ENCODE measurements at places on chromosomes 1 and 21.

DNA sequence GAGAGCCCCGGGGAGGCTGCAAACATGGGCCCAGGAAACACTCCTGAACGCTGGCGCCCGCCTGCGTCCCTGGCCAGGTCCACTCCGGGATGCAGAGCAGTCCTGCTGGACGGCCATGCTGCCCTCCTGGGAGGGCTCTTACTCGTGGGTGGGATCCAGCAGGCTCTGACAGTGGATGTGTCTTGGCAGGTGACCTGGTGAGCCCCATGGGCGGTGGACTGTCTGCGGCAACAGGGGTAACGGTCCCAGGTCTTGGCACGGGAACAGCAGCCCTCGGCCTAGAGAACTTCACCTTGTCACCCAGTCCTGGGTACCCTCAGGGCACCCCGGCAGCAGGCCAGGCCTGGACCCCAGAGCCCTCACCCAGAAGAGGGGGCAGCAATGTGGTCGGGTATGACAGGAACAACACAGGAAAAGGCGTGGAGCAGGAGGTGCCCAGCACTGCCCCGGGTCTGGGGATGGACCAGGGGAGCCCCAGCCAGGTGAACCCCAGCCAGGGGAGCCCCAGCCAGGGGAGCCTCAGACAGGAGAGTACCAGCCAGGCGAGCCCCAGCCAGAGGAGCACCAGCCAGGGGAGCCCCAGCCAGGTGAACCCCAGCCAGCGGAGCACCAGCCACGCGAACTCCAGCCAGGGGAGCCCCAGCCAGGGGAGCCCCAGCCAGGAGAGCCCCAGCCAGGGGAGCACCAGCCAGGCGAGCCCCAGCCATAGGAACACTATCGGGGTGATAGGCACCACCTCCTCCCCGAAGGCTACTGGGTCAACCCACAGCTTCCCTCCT is 39.8 kb downstream of the UMODL1 start:
- H3K4me1 ChIP-seq: peaks cover 10% of the 10 kb centered on the region
- H3K4me3 ChIP-seq: no peak overlapping the region
- no peak for DNase-seq
- no peaks in the 10 kb centered on the region for H3K36me3 ChIP-seq
- no peak overlapping the region for H3K27ac ChIP-seq

DNA sequence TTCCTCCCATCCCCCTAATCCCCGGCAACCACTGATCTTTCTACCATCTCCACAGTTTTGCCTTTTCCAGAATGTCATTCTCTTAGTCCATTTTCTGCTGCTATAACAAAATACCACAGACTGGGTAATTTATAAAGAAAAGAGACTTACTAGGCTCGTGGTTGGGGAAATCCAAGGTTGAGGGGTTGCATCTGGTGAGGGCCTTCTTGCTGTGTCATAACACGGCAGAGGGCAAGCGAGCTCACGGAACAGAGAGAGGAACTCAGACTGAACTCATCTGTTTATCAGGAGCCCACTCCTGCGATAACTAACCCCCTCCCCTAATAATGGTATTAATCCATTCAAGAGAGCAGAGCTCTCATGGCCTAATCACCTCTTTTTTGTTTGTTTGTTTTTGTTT is 52.0 kb downstream of the RUNX3 start:
- DNase-seq: peak; percentile 7
- no peak overlapping the region for H3K27ac ChIP-seq
- H3K27me3 ChIP-seq: no peaks in the 10 kb centered on the region

GRCh38 chr21:43317254-43317748 is 109.6 kb downstream of the SIK1 start:
- peaks cover 12% of the 10 kb centered on the region for H3K27me3 ChIP-seq
- DNase-seq: no peak
- no peaks in the 10 kb centered on the region for H3K36me3 ChIP-seq
- no peak overlapping the region for H3K27ac ChIP-seq
- no peaks in the 10 kb centered on the region for H3K4me1 ChIP-seq

DNA sequence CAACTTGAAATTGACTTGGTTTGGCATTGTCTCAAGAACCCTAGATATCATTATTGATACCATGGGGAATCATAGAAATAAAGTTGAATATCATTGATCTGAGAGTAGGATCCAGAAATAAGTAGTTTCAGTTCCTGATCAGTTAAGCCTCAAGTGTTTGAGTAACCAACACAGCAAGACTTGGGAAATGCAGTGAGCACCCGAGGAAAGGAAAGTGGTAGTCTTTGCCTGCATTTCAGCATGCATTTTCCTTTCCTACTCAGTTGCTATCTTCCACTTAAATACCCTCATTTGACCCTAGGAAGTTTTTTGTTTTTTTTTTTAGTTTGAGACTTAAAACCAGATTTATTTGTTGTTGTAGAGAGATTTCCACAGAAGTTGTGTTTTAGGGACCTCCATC is 18.9 kb downstream of the CLEC20A start:
- H3K27me3 ChIP-seq: peaks cover 12% of the 10 kb centered on the region
- no peak overlapping the region for H3K27ac ChIP-seq
- no peaks in the 10 kb centered on the region for H3K4me1 ChIP-seq
- no peak overlapping the region for H3K4me3 ChIP-seq
- H3K36me3 ChIP-seq: no peaks in the 10 kb centered on the region
- DNase-seq: no peak

GRCh38 chr1:29286194-29286767 is 50.0 kb downstream of the PTPRU start:
- H3K27ac ChIP-seq: no peak overlapping the region
- no peaks in the 10 kb centered on the region for H3K27me3 ChIP-seq
- no peak overlapping the region for H3K4me3 ChIP-seq
- H3K4me1 ChIP-seq: peaks cover 4% of the 10 kb centered on the region
- no peak for DNase-seq

- H3K4me3 ChIP-seq: no peak overlapping the region
- H3K4me1 ChIP-seq: peaks cover 2% of the 10 kb centered on the region
- H3K36me3 ChIP-seq: no peaks in the 10 kb centered on the region
- H3K27ac ChIP-seq: no peak overlapping the region
Observed at GRCh38 chr1:181503171-181503810, 20.0 kb downstream of the CACNA1E start.

DNA sequence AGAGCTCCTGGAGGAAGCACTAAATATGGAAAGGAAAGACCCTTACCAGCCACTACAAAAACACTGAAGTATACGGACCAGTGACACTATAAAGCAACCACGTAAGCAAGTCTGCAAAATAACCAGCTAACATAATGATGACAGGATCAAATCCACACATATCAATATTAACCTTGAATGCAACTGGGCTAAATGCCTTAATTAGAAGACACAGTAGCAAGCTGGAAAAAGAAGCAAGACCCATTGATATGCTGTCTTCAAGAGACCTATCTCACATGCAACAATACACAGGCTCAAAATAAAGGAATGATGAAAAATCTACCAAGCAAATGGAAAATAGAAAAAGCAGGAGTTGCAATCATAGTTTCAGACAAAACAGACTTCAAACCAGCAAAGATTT is 31.0 kb downstream of the C1orf185 start:
- no peak overlapping the region for H3K27ac ChIP-seq
- peaks cover 11% of the 10 kb centered on the region for H3K36me3 ChIP-seq
- no peaks in the 10 kb centered on the region for H3K4me1 ChIP-seq

DNA sequence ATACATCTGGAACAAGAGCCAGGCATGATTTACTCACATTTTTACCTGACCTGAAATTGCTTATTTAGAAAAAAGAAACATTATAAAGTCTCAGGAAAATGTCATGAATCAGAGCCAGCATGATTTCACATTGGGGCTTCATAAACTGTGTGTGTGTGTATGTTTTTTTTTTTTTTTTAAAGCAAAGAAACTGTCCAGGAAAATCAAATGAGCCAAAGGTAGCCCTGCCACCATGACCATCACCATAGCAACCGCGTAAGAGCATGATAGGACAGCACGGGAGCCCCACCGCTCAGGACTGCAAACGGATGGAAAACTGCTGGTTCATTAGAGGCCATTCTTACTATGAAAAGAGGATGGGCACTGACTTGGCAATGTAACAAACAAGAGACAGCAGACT is 139.2 kb downstream of the NTMT2 start:
- DNase-seq: no peak
- no peaks in the 10 kb centered on the region for H3K4me1 ChIP-seq
- no peaks in the 10 kb centered on the region for H3K27me3 ChIP-seq
- no peak overlapping the region for H3K4me3 ChIP-seq
- no peaks in the 10 kb centered on the region for H3K36me3 ChIP-seq

DNA sequence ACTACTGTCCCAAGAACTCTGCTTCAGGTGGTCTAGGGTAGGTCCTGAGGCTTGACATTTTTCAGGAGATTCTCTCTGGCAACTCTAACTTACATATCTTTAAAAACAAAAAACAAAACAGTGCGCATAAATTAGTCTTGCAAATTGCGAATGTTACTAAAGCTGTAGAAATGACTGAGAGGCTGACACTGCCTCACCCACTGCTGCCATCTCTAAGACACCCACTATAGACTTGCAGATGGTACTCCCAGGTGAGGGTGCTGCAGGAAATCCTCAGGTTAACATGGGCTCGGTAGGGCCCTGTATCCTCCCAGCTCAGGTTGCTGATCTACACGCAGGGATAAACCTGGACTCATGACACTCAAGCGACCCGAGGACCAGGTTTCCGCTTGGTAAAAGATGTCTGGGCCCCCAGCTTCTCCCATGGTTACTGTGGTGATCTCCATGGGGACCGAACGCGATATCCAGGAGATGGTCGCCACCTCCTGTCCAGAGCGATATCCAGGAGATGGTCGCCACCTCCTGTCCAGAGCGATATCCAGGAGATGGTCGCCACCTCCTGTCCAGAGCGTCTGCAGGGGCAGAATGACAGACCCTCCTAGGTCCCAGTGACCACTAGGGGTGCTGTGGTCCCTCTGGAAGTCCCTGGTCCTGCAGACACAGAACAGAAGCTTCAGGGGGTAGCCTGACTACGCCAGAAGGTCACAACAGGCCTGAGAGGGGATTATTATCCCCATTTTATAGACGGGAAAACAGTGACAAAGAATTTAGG is 16.2 kb upstream of the LY9 start:
- no peak overlapping the region for H3K4me3 ChIP-seq
- no peaks in the 10 kb centered on the region for H3K27me3 ChIP-seq
- peaks cover 33% of the 10 kb centered on the region for H3K4me1 ChIP-seq
- peak; percentile 56 for DNase-seq
- no peak overlapping the region for H3K27ac ChIP-seq

DNA sequence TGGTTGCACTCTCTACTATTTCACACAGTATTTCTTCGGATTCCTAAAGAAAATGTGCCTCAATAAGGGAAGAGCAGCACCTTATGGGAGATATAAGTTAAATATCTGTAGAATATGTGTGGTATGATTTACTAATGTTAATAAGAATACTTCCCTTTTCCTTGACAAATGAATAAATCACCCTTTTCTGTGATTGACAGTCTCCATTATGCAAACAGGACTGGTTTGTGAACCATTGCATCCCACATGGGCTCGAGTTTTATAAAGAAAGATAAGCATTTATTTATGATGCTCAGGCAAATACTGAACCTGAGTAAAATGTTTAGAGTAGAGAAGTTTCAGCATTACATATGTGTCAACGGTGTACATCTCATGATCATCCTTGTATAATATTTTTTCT is 587.7 kb upstream of the BRINP3 start:
- no peaks in the 10 kb centered on the region for H3K4me1 ChIP-seq
- no peak overlapping the region for H3K27ac ChIP-seq
- no peaks in the 10 kb centered on the region for H3K36me3 ChIP-seq
- no peak overlapping the region for H3K4me3 ChIP-seq

GRCh38 chr1:3193811-3194210 is 124.8 kb downstream of the PRDM16 start:
- H3K27me3 ChIP-seq: peaks cover 3% of the 10 kb centered on the region
- no peaks in the 10 kb centered on the region for H3K36me3 ChIP-seq
- H3K27ac ChIP-seq: no peak overlapping the region
- DNase-seq: no peak
- no peak overlapping the region for H3K4me3 ChIP-seq

- H3K36me3 ChIP-seq: no peaks in the 10 kb centered on the region
- H3K27me3 ChIP-seq: peaks cover 1% of the 10 kb centered on the region
- no peaks in the 10 kb centered on the region for H3K4me1 ChIP-seq
- no peak for DNase-seq
- H3K27ac ChIP-seq: no peak overlapping the region
- no peak overlapping the region for H3K4me3 ChIP-seq
Observed at GRCh38 chr1:70112838-70113237, 92.5 kb downstream of the LRRC40 start.

DNA sequence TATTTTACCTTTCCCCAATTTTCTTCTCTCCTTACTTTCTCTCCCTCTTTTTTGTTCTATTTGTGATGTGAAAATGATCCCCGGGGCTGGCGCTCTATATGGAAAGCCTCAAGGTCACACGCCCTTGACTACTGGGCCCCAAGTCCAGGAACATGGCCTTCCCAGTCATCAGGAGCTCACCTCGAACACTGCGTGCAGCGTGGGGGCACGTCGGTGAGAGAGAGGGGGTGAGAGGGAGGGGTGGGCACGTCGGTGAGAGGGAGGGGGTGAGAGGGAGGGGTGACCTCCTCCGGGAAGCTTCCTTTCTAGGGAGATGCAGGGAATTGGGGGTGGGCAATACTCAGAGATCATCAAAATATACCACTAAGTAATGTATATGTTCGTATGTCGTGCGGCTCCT is 94.6 kb upstream of the TMPRSS2 start:
- no peak overlapping the region for H3K4me3 ChIP-seq
- peaks cover 10% of the 10 kb centered on the region for H3K27me3 ChIP-seq
- no peaks in the 10 kb centered on the region for H3K4me1 ChIP-seq
- H3K27ac ChIP-seq: no peak overlapping the region
- no peaks in the 10 kb centered on the region for H3K36me3 ChIP-seq

- H3K4me1 ChIP-seq: no peaks in the 10 kb centered on the region
- DNase-seq: no peak
- H3K27ac ChIP-seq: no peak overlapping the region
- peaks cover 3% of the 10 kb centered on the region for H3K27me3 ChIP-seq
- no peak overlapping the region for H3K4me3 ChIP-seq
Observed at GRCh38 chr1:56934430-56935060, 31.3 kb downstream of the C8B start.

DNA sequence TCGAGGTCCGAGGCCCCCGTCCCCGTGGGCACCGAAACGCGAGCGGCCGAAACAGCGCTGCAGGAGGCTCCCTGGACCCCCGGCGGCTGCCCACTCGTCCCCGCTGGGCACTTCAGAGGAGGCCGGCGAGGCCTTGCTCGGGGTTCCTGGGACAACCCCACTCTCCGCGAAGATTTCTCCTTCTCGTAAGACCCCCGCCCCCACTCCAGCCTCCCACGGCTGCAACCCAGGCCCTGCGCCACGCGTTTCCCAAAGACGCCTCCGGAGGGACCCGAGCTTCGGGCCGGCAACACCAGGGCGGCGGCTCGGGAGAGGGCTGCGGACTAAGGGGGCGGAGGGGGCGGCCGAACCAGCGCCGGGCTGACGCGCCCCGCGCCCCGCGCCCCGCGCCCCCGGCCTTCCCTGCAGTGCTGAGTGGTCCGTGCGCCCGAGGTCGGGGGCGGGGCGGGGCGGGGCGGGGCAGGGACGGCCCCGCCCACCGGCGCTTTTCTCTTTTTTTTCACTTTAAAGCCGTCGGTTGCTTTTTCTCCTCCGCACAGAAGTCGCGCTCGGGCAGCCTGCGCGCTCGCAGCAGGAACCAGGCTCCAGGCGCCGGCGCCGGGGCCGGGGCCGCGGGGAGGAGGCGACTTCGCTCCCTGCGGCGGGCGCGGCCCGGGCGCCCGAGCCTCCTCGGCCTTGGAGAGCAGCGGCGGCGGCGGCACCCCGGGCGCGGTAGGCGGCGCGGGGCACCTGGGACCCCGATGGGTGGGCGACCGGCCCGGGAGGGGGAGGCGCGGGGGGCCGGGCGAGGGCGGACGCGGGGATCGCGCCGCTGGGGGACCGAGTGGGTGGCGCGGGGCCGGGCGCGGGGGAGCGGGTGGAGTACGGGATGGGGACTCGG is at the start of gene SPSB1:
Gene SPSB1 (plus strand): TSS at position 534 of the 880 bp plus-strand sequence. CDS start 62,998 bp downstream, outside the sequence.
- H3K4me3 ChIP-seq: peak within 1 kb of the TSS; percentile 37
- H3K36me3 ChIP-seq: peaks cover 4% of the 10 kb centered on the region
- H3K27ac ChIP-seq: no peak within 1 kb of the TSS
- DNase-seq: peak; percentile 79
- H3K27me3 ChIP-seq: peaks cover 3% of the 10 kb centered on the region
